ENCODE measurements at places on chromosomes 12 and 14.

GRCh38 chr14:75125617-75126016 is 1.2 kb downstream of the NEK9 start:
- no peak for DNase-seq

DNA sequence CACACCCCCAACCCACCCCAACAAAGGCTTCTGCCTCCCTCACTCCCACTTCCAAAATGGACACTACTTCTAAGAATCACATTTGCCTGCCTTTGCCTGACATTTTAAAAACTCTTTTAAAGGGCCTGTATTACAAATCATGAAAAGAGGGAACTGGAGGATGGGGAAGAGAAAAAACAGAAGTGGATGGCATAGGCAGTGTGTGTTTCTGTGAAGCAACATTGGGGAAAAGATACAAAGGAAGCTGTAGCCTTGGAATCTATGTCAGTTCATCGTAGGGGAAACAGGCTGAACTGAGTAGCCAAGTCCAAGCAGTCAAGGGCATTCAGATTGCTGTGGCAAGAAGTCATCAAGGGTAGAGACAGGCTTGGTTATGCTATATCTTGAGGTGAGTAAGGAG is 273.9 kb downstream of the BTG1 start:
- peak; percentile 92 for DNase-seq

DNA sequence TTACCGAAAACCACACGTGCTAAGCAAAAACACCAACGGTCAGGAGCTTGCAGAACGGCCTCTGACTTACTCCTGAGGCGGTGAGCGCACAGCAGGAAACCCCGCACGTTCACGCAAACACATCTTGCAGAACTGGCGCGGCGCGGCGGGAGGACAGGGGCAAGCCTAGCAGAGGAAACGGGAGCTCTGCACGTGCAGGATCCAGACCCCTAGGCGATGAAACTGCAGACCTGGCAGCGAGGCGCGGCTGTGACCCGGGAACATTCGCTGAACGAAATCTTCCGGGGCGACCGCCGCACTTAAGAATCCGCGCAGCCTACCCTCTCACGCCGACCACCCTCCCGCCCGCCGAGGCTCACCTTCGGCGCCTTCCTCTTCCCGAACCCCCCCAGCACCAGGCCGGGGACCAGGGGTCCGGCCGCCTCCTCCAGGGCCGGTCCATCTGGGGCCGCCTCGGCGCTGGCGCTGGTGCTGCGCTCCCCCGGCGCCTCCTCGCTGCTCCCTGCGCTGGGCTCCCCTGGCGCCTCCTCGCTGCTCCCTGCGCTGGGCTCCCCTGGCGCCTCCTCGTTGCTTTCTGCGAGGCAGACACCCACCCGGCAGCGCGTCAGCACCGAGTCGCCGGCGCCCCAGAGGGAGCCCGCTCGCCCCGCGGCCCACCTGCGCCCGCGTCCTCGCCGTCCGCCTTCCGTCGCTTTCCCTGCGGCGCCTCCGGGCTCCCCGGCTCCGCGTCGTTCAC is 615 bp downstream of the DDX51 start:
- no peak for DNase-seq

GRCh38 chr12:119208626-119209061 is 29.9 kb downstream of the HSPB8 start:
- DNase-seq = no peak

GRCh38 chr14:75044322-75044721 is 6.9 kb downstream of the MLH3 start:
- DNase-seq = no peak

- DNase-seq = no peak
These were observed 147.4 kb downstream of the RMST start for GRCh38 chr12:97609957-97610356.
